ENCODE measurements at places on chromosomes 12 and 14. TPM values are rescaled to one million over a fixed set of nuclear protein-coding genes. Genes with fewer than 3 reads are reported as not detected.

DNA sequence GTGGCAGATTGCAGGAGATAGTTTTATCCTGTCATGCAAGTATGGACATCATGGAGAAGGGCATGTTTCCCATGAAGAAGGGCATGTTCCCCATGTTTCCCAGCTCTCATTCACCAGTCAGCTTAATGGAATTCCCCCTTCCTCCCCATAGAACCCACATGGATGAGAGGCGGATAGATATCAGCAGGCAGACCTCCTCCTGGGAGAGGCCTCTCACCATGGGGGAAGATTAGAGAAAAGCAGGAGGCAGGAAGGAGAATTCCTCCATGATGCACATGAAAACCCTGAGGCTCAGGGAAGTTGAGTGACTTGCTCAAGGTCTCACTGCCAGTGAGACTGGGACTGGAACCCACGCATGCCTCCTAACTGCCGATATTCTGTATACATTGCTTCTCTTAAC is 92.9 kb upstream of the FOXN3 start:
- no peak for DNase-seq

CFAP54 gene
- total RNA-seq = 4.2 TPM

INF2 gene
- total RNA-seq = 124 TPM

GRCh38 chr12:39389399-39390150 is 53.3 kb downstream of the KIF21A start:
- DNase-seq = no peak

GRCh38 chr12:4775936-4776335 is 55.7 kb downstream of the GALNT8 start:
- no peak for DNase-seq

BDKRB2 gene
- 2.6 TPM for total RNA-seq
